ENCODE measurements at places on chromosomes 13 and 19.

GRCh38 chr13:90365130-90365529, 982.4 kb upstream of the MIR17HG start:
- no peak for DNase-seq

GRCh38 chr13:36806102-36806501, 12.9 kb upstream of the RFXAP start:
- no peak for DNase-seq

DNA sequence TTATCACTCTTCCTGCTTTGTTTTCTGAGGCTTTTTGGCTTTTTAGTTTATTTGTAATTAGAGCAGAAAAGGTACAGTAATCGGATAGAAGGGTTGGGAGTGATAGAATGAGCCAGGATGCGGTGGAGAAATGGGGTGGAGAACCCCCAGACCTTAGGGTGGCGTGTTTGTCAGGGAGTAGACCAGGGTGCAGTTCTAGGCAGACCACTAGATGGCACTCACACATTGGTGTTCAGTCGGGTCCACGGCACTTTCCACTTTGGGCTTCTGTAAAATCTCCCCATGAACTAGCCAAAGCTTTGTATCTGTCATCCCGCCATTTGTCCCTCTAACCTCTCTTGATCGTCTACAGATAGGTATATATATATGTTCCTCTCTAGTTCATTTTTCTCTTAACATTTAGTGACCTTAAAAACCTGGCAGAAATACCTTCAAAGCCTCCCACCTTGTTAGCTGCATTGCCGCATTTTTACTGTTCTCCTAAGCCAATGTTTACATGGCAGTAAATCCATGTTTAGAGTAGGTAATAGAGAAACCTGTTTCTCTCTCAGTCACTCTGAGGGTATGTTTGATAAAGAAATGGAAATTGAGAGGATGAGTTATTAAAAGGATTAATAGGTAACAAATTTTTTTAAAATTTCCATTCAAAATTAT, 154.9 kb downstream of the TM9SF2 start:
- DNase-seq, result peak; percentile 79

GRCh38 chr13:109817591-109818535, 31.5 kb upstream of the IRS2 start:
- DNase-seq, result no peak

GRCh38 chr13:30466841-30467252, 1.1 kb upstream of the HMGB1 start:
- DNase-seq, result no peak

GRCh38 chr13:112696001-112696868, 6.4 kb downstream of the ATP11A start:
- no peak for DNase-seq

DNA sequence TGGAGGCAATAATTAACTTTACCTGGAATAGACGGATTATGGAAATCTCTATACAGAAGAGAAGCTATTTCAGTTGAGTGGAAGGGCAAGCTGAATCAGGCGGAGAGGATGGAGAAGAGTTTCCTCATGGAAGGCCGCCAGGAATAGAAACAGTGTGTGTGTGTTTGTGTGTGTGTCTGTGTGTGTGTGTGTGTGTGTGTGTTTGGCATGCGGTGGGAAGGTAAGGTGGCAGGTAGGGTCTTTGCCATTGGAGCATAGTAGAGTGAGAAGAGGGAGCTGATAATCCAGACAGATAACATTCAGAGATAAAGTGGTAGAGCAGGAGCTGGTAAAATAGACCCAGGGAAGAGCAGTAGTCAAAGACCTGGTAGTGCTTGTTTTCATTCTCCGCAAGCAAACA, 9.2 kb upstream of the HS6ST3 start:
- DNase-seq, result no peak

DNA sequence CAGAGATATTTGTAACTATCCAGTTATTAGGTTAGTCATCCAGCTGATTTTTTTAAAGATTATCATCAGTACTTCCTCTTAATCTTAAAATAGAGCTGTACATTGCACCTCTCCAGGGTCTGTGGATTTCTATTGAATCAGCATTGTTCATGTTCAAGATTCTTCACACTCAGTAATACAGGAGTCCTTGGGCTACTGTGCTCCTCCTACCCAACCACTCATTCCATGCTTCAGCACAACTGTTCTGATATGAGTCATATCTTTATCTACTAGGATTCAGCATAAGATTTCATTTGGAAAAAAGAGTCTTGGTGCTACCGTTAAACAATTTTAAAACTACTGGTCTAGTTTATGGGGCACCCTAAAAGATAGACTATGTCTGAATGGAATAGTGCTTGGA, 357.8 kb downstream of the DCT start:
- DNase-seq, result no peak

DNA sequence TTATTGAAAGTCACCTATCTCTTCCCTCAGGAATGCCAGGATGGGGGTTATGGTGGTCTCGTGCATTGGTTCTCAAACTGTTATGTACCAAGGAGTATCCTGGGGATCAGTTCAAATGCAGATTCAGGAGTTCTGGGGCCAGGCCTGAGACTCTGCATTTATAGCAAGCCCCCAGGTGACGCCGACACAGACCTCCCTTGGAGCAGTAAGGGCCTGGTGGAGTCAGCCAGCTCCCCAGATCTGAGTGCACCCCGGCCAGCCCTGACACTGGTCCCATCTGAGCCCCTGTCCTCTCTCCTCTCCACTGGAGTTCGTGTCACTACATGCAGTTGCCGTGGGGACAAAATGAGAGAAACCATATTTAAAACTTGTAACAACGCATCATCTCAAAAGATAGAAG, 112.9 kb downstream of the COL4A2 start:
- DNase-seq, result no peak
